ENCODE measurements at places on chromosomes 2 and 18.
A peak's percentile ranks its signal among the peaks of the same experiment; 100 is the strongest.

- DNase-seq: no peak
These were observed 7.4 kb downstream of the SP9 start for GRCh38 chr2:174341995-174342685.

- peak; percentile 36 for DNase-seq
These were observed 3.0 kb downstream of the MBD5 start for GRCh38 chr2:148023861-148024260.

DNA sequence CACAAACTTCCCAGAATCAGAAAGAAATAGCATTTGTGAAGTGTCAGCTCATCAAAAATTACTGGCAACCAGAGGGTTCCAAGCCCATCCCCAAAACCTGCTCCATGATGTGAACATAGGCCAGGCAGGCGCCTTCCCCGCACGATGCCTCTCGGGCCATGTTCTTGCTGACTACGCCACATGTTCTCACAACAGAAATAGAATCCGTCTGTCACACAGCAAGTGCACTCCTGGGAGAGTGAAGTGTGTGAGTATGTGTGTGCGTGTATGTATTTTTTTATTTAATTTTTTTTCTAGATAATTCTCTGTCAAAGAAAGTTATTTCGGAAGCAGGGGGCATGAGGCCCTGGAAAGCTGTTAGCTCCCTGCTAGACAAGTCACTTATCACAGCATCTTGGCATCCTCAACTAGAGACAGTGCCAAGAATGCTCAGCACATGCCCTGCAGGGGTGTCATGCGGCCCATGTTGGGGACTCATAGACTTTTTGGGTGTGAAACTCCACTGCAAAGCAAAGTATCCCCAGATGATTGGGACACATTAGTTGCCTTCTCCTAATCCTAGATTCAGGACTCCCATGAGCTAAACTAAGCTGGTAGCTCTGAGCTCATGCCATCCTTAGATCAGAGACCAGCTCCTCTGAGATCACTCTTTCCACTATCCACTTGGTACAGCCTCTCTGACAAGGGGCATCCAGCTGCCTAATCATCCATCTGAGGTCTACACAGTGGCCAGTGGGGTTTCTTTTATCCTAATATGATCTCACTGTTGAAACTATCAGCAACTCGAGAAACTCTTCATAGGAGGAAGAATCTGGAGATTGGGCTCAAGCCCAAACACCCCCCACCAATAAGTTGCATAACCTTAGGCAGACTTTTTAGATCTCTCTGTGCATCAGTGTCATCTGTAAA lies 53.2 kb upstream of the CYRIA start:
- no peak for DNase-seq

- DNase-seq: no peak
These were observed 217.8 kb downstream of the OSR1 start for GRCh38 chr2:19140463-19141208.

DNA sequence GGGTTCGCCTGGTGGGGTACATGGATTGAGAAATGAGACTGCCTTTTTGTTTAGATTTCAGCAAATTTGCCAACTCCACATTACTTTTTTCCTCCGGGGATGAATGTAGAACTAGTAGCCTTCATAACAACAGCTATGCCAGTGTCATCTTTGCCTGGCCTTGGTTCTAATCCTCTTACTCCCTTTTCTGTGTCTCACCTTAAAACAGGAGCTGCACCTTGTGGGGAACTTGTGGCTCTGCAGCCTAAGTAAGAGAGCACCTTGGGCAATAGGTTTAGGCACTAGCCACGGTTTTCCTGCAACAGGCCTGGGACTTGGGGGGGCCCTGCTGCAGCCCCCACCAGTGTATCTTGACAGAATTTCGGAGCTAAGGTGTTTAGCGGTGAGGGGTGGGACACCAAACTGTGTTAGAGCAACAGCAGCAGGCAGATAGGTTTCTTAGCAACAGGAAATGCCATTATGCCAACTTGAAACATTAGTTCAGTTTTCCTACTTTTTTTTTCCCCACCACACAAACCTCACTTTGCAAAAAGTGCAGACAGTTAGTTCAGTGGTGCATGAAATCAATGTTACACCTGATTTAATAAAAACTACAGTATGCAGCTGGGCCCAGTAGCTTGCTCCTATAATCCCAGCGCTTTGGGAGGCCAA lies 173.7 kb downstream of the PRKCE start:
- DNase-seq: no peak

GRCh38 chr2:29723255-29724001 lies 198.0 kb downstream of the ALK start:
- peak; percentile 4 for DNase-seq

- no peak for DNase-seq
These were observed 33.5 kb upstream of the MAP4K3 start for GRCh38 chr2:39470580-39470979.

GRCh38 chr2:103823847-103824246 lies 1030.1 kb upstream of the POU3F3 start:
- no peak for DNase-seq

DNA sequence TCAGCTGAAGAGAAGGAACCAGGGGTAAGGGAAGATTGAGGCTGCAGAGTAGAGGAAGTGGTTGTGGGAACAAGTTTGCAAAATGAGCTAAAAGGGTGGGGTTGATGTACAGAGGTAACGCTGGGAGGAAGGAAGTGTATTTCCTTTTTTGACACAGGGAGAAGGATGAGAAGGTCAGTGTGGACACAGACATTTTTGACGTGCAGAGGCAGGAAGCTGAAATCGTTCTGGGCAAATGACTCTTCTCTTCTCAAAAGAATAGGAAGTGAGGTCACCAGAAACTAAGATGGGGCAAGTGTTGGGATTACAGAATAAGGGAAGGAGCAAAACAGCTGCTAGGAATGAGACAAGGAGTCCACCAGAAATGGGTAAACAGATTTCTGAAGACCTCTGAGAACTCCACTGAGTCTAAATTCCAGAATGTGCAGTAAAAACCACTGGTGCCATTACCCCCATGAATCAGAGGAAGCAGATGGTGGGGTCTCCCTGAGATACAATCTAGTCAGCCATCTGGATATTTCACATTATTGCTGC lies 20.0 kb upstream of the RNF149 start:
- DNase-seq: peak; percentile 85

GRCh38 chr2:221596192-221596591 lies 24.1 kb upstream of the EPHA4 start:
- no peak for DNase-seq

DNA sequence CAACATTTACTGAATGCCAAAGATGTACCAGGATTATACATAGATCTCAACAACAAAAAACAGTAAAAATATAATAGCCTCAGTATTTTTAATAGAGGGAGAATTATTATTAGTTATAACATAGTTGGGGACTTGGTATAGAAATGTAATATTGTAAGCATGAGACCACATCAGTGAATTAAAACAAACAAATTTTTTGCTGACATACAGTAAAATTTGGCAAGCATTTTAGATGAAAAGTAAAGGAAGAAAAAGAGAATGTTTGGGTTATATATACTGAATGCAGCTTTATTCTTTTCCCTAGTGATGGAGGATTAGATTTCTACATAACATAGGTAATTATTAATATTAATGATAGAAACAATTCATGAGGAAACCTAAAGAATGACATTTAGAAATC lies 10.9 kb downstream of the CPS1 start:
- no peak for DNase-seq

- DNase-seq: no peak
These were observed 392.9 kb downstream of the TGIF1 start for GRCh38 chr18:3842844-3843243.

GRCh38 chr18:37450434-37451132 lies 115.0 kb downstream of the CELF4 start:
- DNase-seq: no peak

- no peak for DNase-seq
These were observed 256.3 kb downstream of the CCDC178 start for GRCh38 chr18:33184175-33184574.

DNA sequence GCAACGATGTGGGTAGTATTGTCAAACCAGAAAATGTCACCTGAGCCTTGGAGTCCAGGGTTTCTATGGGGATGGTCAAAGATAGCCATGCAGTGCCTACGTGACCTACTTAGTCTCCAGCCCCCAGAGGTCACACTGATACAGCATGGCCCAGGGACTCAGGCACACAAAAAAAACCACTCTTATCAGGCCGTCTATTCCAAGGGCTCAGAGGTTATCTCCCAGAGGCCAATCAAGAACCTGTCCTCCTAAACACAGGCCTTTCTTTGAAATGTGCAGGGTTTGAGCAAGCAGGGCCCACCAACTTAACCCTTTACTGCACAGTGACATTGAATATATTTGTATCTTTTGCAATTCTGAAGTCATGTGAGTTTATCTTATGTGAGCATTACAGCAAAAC lies 82.7 kb downstream of the MRO start:
- no peak for DNase-seq

DNA sequence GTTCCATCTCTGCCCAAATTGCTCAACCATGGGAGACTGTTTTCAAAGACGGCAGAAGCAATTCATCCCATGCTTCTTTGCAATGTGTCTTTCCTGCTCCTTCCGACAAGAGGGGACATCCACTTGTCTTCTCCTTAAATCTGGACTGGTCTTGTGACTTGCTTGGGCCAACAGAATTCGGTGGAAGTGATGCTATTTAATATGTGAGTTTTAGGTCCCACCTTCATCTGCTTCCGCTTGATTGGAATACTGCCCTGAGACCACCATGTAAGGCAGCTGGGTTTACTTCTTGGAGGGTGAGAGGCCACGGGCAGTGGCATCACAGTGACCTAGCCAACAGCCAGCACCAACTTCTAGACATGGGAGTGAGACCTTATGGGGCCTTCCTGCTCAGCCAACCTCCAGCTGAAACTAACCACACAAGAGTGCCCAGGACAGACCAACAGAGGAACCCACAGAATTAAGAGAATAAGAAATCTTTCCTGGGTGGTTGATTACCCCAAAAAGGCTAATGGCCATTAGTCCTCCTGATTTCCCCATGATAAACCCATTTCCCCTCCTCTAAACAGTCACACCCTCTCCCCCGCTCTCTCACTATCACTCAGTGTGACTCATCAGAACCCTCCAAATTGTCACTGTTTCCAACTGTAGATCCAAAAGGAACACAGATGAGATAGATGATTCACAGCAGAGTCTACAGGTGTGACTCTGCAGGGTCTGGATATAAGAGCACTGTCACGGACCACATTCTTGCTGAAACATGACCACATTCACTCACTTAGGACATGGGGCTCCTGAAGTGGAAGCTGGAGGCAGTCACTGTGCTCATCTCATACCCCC lies 16.2 kb upstream of the RHOB start:
- peak; percentile 78 for DNase-seq

DNA sequence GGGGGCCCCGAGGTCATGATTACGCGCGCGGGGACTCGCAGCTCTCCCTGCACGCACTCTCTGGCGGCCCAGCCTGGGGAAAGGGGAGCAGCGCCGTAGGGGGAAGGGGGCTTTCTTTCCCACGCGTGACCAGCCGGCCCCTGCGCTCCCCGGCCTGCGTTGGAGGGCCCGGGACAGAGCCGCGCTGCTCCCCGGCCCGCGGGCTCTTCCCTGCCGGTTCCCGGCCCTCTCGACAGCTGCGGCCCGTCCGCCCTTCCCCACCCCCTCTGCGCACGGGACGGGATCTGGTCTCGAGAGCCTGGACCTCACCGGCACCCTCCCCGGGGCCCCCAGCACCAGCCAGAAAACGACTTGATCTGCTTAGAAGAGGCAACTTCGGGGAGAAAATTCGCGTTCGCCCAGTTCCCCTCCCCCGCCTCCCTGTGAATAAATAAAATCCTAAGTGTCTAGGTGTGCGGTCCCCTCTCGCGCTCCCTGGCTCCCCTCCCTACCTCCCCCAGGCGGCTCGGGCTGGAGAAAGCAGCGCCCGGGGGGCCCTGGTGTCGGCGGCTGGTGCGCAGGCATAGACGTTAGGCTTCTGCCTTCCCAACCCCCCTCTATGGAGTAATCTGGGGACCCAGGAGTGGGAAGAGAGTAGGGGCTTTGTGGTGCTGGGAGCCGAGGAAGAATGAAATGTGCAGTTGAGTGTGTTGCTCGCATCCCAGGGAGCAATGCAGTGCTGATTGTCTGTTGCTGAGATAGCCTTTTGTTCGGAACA lies 803 bp upstream of the FIGN start:
- DNase-seq: no peak

GRCh38 chr2:141393214-141393545 lies 737.6 kb downstream of the LRP1B start:
- no peak for DNase-seq

- DNase-seq: no peak
These were observed 363.1 kb downstream of the DSC3 start for GRCh38 chr18:30679285-30679930.

GRCh38 chr2:9980520-9980919 lies 29.0 kb downstream of the GRHL1 start:
- no peak for DNase-seq

DNA sequence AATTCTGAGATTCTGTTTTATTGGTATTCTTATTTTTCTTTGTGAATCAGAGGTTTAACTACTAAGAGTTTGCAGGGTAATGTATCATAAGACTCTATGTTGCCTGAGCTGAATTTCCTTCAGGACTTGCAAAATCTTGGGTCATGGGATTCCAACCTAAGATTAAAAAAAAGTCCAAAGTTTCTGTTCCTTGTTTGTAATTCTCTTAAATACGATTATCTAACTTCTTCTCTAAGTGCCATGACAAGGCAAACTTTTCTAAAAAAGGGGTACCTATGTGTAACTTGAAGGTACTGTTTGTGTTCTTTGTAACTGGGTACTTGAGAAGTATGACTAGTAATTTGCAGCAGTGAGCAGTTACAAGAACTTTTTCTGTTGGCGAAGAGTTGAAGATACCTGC lies 181.3 kb upstream of the ZEB2 start:
- no peak for DNase-seq

- no peak for DNase-seq
These were observed 587 bp upstream of the MTIF2 start for GRCh38 chr2:55269645-55269990.

DNA sequence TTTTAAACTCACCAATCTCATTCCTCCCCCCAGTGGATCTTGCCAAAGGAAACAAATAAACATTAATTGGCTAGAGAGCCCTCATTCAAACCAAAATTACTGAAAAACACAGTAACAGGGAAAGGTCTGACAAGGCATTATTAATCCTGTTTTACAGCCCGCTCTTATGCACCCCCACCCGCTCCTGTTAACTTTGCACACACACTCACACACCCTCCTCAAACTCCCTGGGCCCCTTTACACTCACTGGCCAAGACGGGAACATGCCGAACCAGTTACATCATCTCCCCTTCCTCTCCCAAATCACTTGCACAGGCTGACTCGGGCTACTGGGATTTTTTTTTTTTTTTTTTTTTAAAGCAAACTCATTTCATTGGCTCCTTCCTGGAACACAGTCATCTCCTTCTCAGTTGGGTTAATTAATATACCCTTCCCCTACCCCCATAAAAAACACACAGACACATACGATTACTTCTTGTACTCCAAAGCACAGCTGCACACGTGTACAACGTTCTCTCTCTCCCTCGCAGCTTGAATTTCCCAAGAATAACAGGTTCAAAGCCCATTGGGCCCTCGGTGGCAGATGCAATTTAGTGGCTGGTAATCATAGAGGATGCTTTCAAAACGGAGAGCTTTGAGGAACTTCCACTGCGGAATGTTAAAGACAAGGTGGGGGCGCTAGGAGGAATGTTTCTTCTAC lies 31.8 kb downstream of the KLF7 start:
- no peak for DNase-seq

GRCh38 chr2:10654069-10654468 lies 35.7 kb downstream of the NOL10 start:
- peak; percentile 84 for DNase-seq

- no peak for DNase-seq
These were observed 27.5 kb upstream of the KCTD1 start for GRCh38 chr18:26575865-26576217.

- no peak for DNase-seq
These were observed 395.2 kb downstream of the RAD51AP2 start for GRCh38 chr2:17122887-17123501.

GRCh38 chr2:20626698-20627513 lies 24.0 kb downstream of the HS1BP3 start:
- DNase-seq: no peak
